ENCODE measurements at places on chromosomes 5 and 9.

DNA sequence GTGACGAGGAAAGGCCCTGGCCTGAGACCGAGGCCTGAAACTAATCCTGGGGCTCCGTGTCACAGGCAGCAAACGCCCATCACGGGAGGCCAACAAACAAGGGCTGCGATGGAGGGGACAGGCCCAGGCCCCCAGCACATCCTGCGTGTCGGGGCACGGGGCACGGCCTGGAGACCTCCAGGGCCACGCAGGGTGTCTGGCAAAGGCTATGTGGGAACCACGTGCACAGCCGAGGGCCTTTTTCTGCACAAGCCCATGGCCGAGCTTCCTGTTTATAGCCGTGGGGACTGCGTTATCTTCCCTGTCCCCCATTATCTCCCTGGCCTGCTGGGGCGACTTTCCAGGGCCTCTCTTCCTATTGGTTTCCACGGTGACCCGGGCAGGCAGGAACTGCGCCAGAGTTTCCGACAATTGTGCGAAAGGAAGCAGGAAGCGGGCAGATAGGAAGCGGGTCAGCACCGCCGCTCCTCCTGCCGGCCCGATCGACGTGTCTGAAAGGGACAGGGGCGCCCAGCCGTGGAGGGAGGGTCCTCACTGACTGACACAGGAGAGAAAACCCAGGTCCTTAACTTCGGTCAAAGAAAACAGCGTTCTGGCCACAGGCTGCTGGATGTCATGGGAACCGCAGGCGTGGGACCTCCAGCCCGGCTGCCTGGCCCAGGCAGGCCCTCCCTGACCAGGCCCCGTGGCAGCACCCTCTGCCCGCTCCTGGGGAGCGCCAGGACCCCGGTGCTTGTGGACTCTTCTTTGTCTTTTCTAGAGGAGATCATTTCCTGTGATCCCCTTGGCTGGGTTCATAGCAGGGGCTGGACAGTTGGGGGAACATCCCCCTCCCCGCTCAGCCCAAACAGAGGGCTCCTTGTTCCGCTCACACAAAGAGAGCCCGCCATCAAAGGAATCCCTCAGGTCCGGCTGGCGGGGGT, 29.1 kb upstream of the SEC16A start:
- DNase-seq: no peak

DNA sequence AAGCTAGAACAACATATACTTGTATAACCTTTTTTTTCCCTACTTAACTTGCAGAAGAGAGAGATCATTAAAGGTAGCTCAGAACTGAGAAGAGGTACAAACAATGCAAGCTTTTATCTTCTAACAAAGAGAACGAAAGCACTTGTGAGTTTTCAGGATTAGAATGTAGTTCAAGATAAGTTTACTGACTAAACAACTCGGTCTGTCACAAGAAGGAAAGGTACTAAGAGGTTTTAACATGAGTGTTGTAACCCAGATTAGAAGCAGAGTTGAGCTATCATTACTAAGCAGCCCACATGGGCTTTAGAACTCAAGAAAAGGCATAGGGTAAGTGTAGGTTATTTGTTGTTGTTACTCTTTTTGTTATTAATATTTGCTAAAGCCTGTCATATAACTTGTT, 25.2 kb downstream of the GIN1 start:
- no peak for DNase-seq

GRCh38 chr5:14178091-14178490, 34.9 kb downstream of the TRIO start:
- peak; percentile 73 for DNase-seq

DNA sequence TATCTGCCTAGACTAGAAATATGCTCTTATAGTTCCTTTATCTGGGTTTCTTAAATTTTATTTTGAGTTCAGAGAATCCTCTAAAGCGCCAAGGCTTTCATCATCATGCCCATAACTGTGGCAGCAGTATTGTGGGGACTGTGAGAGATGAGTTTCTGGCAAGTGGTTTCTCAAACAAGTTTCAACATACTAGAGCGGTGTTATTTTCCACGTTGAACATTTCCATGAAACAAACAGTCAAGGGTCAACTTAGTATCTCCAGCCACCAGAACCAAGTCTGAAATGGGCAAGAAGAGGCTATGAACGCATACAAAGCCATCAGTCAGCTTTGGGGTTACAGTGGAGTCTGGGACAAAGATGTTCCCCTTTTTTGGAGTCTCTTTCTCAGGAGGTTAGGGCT, 40.3 kb downstream of the SERINC5 start:
- DNase-seq: no peak

DNA sequence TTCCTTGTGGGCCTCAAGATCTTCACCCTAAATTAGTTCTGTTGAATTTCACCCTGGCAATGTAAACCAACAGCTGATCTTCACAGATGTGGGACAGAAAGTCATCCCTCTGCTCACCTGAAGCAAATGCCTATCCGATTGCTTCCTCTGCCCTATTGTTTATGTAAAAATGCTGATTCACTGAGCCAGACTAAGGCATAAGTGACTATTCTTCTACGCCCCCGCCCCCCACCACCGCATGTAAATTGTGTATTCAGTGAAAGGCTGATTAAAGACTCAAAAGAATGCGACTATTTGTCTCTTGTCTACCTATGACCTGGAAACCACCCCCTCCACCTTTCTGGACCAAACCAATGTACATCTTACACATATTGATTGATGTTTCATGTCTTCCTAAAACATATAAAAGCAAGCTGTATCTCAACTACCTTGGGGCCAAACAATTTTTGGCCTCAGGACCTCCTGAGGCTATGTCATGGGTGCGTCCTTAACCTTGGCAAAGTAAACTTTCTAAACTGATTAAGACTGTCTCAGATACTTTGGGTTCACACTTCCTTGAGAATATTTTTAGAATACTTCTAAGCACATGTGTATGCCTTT, 129.7 kb upstream of the BOD1 start:
- DNase-seq: no peak

Data from fibroblast of skin of right biceps (primary cell).